ENCODE measurements at places on chromosomes 1 and 21.

DNA sequence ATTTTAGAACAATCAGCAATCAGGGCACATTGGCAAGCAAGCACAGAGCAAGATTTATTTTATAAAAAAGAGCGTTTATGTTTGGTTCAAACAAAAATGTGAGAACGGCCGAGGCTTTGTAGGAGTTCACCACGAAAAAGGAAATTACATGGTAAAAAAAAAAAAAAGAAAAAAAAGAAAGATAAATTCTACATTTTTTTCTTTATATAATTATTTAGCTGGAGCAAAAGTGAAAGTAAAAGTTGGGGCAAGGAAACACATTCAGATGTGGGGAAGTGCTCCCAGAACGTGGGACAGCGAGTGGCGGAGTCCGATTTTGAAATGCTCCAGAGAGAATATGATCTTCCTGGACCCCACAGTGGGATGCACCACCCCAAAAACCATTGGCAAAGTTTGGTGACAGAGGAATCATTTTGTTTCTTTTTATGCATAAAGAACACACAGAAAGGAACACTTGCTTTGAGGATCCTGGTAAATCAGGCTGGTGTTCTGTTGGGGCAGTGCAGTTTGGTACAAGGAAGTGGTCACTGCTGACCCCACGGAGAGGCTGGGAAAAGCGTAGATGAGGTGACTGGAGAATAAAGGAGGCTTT is 16.3 kb upstream of the ATP5PO start:
- no peak for DNase-seq

GRCh38 chr1:2555634-2556276 is 416 bp upstream of the TNFRSF14 start:
- no peak for DNase-seq

DNA sequence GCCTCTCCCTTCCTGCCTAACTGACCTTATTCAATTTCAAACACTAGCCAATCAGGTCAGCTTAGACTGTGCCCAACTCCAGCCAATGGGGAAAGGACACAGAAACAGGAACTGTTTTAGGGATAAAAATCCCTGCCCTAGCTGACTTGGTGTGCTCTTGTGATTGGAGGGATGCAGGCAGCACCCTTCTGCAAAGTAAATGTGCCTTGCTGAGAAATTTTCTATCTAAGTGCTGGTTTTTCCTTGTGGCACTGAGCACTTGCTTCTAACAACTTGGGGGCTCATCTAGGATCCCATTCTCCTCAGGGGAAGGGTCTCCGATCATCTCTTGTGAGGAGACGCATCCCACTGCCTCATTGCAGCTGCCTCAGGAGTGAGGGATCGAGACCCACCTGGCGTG is 10.7 kb upstream of the CD2 start:
- no peak for DNase-seq

DNA sequence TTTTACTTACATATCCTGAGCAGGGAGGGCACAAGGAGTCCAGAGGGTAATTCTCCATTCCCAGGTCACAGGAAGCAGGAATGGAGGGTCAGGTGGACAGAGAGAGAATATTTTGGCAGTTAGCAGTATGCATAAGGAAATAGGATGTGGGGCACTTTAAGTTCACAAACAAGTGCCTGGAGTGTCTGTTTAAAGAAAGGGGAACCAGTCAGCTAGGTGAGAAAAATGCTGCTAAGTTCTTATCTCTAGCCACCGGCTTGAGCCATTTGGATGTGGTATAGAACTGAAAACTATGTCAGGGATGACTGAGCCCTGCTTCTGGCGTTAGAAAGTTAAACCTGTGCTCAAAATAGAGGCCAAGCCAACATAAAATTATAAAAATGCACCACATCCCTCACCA is 739.7 kb upstream of the NCAM2 start:
- no peak for DNase-seq

DNA sequence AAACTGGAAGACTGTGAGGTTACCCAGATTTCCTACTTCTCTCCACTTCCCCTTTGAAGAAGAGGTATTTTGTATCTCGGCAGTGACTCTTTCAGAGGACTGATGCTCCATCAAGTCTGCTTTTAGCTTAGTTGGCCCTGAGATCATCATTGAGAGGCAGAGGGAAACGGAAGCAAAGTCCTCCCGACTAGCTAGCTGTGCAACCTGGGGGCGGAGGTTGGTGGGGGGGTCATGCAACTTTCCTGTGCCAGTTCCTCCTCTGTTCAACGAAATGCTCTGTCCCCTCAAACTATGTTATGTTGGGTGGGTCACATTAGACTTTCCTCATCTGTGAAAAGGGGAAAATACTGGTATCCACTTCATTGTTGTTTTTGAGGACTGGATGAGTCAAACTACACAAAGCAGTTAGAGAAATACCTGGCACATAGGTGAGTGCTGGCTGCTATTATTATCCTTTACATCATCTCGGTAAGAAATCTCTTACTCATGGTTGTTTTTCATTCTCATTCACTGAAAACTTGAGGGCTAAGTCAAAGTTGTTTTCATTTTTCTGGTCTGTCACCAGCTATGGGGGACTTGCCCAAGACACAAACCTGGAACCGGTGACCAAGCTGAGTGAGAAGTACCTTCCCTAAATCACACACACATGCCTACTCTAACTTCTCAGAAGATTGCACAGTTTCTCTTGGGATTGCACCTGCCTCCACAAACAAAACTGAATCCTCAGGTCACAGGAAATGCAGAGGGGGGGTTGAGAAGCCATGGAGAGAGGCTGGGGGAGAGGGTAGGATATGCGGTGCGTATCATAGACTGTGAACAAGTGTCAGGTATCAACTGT is 83.3 kb downstream of the ABCA4 start:
- DNase-seq, result no peak

DNA sequence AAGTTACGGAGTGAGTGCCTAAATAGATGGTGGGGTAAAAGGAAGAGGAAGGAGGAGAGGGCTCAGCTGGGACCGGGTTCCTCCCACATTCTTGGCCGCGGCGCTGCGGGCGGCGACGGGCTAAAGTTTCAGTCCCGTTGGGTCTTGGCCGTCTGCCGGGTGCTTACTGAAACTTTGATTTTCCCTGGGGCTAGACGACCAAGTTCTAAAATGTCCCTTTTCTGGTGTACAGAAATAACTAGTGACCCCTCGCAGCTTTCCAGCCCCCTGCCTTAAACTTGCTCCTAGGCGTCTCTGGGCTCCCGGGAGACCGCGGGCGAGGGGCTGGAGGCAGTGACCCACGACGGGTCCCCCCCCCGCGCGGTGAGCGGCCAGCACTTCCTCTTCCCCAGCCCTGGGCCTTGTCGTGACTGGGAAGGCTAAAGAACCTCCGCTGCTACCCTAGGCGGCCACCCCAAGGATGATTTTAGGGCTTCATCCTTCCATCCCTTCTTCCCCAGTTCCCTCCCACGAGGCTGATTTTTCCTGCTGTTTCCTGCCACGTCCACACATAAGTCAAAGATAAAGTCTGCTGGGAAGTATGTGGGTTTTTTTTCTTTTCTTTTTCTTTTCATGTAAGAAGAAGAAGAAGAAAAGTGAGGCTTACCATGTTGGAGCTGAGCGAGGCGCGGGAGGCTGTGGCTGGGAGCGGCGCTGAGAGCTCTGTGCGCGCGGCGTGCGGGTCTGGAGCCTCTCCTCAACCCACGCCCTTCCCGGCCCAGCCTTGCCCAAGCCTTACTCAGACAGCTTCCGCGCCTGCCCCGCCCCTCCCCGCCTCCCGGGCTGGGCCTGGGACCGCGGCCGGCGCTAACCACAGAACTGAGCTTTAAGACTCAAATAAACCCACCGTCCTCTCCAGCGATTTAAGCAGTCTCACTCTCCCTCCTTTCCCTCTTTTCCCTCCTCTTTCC is at the start of gene S100A11:
TSS of gene S100A11 (minus strand) at position 738 of the 950 bp plus-strand sequence. CDS start at position 649, 89 bp downstream.
- peak; percentile 69 for DNase-seq

DNA sequence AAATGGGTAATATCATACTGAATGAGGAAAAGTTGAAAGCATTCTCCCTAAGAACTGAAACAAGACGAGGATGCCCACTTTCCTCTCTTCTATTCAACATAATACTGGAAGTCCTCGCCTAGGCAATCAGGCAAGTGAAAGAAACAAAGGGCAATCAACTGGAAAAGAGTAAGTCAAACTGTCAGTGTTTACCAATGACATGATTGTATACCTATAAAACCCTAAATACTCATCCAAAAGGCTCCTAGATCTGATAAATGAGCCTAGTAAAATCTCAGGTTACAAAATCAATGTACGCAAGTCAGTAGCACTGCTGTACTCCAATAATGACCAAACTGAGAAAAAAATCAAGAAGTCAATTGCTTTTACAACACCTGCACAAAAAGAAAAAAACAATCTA is 575.8 kb upstream of the PRMT6 start:
- DNase-seq, result no peak

Measured in NCI-H526 (cell line).